Calu3 (cell line): ENCODE measurements at places on chromosomes 12 and 14.

- no peak for DNase-seq
These were observed 23.9 kb downstream of the FERMT2 start for GRCh38 chr14:52926953-52927352.

DNA sequence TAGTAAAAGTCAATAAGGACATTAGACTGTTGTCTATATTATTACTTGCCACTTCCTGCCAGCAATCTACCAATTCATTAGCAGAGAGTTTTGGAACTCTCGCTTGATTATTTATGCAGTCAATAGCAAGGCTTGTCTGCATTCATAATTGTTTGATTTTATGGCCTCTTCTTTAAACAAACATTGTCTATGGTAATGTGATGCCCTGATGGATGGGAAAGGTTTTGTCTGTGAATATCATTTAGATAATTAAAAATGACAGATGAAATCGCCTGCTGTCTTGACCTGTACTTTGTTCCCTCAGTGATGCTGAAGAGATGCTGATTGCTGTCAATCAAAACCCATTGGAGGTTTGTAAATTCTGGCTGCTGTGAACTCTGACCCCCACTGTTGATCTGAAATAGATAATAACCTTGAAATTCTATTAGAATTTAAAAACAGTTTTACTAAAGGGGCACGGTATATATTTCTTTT lies 455.3 kb downstream of the NPAS3 start:
- no peak for DNase-seq

DNA sequence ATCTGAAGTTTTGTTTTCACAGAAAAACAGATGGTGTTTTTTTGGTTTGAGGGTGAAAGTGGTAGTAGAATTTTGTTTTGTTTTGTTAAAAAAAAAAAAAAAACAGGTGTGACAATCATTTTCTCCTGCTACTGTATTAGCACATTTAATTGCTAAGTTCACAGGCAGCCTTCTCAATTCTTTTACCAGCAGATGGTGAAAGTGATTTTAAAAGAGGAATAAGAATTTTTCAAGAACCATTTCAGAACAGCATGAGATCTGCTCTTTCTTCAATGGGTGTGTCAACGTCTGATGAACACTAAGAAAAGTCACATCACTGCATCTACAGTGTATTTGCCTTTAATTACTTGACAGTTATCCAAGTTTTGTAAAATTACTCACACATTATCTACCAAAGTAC lies 303.7 kb upstream of the USP15 start:
- DNase-seq = no peak

- DNase-seq = no peak
These were observed 943 bp downstream of the TESPA1 start for GRCh38 chr12:54983536-54984101.

DNA sequence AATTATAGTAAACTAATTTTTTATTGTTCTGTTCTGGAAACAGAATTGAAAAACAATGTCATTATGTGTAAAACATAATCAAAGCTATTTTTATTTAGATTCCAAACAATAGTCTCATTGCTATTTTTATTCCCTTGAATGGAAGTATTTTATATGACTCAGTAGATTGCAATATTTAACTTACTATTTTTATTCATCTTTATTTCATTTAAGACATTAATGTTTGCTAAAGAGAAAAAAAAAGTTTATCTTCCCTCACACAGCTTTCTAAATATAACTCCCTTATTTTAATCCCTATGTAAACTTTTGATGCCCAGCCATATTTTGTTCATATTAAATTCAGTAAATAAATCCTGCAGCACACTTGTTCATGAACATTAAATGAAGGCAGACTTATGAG lies 622.4 kb downstream of the SLC6A15 start:
- no peak for DNase-seq

GRCh38 chr14:104221636-104222369 lies 83.4 kb downstream of the KIF26A start:
- DNase-seq = no peak

- no peak for DNase-seq
These were observed 4.6 kb downstream of the KIF26A start for GRCh38 chr14:104142946-104143470.

GRCh38 chr12:71795901-71796300 lies 41.2 kb downstream of the RAB21 start:
- DNase-seq = no peak

DNA sequence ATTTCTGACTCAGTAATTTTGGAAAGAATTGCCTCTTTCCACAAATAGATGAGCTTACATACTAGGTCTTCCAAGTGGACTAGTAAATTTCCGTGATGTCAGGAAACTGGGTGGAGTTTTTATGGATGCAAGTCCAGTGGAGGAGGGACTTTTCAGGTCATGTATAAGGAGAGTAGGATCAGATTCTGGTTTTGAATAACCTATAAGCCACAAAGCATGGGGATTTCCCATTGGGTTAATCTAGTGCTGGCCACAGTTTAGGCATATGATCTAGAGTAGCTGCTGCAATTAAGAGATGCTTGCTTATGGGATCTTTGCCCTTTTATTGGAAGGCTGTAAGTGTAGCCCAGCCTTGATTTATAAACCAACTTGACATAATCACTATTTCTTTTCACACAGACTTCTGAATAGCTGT lies 33.8 kb downstream of the STK38L start:
- DNase-seq = peak; percentile 2

- no peak for DNase-seq
These were observed 214.7 kb downstream of the PHLDA1 start for GRCh38 chr12:75816897-75817296.

DNA sequence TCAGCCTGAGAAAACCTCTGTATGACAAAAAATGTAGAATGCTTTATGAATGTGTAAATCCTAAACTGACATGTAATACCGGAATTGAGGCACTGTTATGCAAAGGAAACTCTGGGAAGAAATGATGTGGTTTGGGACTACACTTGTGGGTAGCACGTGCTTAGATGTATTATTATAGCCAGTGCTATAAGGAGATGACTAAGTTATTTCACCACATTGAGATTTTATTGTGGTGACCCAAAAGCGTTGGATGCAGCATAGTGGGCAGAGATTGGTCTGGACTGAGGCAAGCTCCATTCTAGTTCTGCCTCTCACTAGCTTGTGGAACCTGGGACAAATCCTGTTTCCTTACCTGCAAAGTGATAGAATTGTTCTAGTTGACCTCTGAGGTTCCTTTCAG lies 172.2 kb downstream of the SNAPC1 start:
- no peak for DNase-seq

GRCh38 chr14:70624972-70625371 lies 16.7 kb upstream of the TTC9 start:
- no peak for DNase-seq

DNA sequence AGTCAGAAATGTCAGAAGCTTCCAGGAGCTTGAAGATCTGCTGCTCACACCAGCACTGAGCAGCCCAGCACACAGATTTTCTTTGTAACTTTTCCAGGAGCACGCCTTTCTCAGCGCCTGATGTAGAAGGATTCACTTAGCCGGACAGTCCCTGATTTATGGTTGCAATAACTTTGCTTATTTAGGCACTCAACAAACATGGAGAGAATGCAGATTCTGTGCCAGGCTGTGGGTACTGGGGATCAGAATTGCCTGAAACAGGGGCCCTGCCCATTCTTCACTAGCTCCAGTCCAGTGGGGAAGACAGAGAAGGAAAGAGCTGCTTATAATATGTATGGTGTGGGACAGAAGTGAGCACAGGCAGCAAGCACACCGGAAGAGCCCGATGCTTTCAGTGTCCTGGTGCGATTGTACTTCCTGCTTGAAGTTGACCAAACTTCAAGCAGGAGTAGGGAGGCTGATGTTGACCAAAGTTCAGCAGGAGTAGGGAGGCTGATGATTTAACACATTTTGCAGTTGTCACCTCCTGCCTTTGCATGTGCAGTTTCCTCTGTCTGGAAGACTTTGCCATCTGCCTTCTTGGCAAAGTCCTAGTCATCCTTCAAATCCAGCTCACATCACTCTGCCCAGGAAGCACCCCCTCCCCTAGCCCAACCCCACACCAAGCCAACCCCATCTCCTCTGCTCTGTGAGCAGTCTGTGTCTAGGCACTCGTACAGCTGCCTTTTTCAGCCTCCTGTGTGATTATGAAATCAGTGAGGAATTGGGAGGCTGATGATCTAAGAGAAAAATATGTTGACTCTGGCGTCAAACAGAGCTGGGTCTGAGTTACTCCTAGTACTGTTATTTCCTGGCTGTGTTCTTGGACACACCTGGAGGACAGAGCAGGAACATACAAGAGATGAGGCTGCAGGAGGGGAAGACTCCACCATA lies 12.0 kb upstream of the PRIMA1 start:
- DNase-seq = no peak

- no peak for DNase-seq
These were observed 233.8 kb upstream of the SEL1L start for GRCh38 chr14:81767266-81767995.

DNA sequence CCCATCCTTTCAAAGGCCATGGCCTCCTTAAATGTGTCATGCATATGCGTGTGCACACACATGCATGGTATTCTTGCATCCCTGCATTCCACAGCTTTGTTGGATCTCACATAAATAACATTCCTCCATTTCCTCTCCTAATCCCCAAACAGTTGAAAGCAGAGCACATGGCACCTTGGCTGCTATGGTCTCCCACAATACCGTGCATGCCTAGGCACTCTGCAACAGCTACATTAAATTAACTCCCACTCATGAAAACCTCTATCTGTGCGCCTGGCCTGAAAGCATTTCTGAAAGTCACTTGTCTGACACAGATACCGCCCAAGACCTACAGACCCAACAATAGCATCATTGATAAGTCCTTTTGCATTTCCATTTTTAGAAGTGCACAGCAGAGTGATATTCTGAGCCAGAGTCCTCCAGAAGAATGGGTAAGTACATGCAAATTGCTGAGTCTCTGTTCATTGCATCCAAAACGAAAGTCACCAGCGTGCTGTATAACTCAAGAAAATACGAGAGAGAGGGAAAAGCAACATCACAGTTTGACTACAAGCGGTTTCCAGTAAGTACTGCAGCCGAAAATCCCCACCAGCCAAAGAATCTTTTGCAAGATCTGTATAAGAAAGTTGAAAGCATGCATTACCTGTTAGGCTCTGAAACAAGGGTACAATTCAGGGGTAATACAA lies 436 bp downstream of the ASB2 start:
- DNase-seq = no peak

DNA sequence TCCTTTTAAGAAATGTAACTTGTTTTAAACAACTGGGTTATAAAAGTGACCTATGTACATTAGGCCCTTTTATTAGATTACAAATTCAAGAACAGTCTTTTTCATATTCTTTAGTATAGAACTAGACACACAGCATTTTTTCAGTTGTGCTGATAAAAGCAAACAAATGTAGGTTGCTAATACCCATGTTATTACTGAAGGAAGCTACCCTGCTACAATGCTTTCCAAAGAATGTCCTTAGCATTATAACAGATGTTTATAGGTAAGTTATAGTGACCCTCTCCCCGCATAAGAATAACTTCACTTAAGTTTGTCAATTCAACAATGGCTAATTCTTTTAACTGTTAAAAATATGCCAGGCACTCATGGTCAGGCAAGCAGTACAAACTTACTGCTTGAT lies 17.9 kb downstream of the RTRAF start:
- DNase-seq = no peak

GRCh38 chr12:104682790-104683279 lies 226.1 kb downstream of the CHST11 start:
- no peak for DNase-seq

DNA sequence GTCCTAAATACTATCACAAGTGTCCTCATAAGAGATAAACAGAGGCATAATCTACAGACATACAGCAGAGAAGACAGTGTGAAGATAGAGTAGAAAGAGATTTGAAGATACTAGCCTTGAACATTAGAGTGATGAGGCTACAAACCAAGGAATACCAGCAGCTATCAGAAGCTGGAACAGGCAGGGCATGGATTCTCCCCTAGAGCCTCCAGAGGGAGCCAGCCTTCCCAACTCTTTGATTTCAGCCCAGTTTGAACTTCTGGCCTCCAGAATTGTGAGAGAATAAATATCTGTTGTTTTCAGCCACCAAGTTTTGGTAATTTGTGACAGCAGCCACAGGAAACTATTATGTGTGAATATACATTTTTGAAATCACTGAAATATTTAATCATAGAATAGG lies 47.2 kb downstream of the CCDC91 start:
- DNase-seq = peak; percentile 5

GRCh38 chr12:61254225-61254624 lies 1006.0 kb upstream of the USP15 start:
- DNase-seq = no peak

DNA sequence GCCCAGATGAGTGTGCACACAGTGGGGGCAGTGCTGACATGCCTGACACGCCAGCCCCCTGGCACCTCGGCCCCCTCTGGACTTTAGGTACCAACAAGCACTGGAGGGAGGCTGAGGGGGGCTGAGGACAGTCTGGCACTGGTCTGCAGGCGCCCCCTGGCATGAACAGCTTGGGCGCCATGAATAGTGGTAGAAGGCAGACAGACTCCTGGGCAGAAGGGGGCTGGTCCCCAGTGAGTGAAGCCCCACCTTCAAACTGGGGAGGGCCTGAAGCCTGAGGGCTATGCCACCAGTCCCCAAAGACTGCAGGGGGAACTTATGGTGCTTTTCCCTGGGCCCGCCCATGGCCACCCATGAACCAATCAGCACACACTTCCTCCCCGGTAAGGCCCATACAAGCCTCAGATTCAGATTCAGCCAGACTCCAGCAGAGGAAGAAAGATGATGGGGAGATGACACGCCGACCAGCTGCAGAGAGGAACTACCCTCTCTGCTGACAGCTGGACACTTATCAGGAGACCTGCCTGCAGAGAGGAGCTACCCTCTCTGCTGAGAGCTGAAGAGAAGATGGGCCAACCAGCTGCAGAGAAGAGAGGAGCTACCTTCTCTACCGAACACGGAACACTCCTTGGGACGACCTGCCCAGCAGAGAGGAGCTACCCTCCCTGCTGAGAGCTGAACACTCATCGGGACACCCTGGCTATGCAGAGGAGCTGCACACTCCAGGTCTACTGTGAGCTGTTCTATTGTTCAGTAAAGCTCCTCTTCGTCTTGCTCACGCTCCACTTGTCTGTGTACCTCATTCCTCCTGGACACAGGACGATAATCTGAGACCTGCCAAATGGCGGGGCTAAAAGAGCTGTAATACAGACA lies 324.5 kb downstream of the PCNX1 start:
- DNase-seq = no peak

DNA sequence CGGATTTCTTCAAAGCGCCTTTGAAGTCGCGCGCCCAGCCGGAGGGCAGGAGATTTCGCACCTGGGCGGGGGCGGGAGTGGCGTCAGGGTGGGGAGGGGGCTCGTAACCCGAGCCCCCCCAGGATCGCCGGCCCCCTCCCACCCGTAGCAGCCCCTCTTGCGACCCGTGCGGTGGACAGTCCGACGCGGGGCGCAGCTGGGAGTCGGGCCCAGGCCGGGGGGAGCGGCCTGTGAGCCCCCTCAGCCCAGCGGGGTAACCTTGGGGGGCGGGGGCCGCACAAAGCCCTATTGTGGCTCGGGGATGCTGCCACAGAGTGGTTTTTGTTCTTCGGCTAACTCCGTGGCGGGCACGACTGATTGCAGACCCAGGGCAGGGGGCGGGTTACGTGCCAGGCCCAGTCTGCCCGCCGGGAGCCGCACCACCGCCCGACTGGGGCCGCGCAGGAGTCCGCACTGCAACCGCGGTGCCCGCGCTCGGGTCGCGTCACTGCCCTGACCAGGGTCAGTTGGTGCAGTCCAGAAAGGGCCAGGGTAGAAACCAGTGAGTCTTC lies 4.2 kb upstream of the AAAS start:
- DNase-seq = peak; percentile 31
